ENCODE measurements at places on chromosomes 4 and X. TPM values are rescaled to one million over a fixed set of nuclear protein-coding genes. Genes with fewer than 3 reads are reported as not detected.

DGKQ gene
- 6.0 TPM for total RNA-seq

TEX13B gene
- not detected for total RNA-seq

IQCM gene
- total RNA-seq, result not detected

DNA sequence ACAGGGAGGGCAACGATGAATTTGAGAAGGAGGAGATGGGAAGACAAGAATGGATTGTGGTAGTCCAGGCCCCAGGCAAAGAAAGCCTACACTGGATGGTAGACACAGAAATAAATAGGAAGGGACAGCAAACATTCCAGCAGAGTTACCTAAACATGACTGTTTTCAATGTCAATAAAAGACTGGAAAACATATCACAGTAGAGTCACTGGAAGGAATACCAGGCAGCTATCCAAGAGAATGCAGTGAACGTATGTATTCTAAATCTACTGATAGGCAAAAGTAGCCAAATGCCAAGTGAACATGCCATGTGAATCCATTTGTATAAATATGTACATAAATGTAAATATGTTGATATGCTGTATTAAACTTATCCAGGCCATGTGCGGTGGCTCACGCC is 183.0 kb downstream of the PALLD start:
- DNase-seq, result no peak

DNA sequence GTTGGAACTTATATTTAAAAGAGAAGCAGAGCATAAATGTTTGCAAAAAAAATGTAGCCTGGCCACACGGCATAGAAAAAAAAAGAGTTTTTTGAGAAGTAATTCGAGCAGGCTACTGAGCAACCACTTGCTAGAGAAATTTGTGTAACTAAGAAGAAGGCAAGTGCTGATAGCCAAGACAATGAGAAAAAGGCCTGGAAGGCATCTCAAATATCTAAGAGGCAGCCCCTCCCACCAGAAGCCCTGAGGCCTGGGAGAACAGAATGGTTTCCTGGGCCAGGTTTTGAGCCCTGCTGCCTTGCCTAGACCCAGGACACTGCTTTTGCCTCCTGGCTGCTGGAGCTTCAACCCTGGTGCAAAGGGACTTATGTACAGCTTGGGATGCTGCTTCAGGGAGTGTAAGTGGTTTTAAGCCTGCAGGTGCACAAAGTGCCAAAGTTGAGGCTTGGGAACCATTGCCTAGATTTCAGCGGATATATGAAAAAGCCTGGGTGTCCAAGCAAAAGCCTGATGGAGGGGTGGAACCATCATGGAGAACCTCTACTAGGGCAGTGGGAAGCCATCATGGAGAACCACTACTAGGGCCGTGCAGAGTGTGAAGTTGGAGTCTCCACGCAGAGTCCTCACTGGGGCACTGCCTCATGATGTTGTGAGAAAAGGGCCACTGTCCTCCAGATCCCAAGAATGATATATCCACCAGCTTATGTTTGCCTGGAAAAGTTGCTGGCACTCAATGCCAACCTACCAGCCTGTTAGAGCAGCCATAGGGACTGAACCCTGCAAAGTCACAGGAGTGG is 9.7 kb downstream of the TECRL start:
- DNase-seq, result no peak

DNA sequence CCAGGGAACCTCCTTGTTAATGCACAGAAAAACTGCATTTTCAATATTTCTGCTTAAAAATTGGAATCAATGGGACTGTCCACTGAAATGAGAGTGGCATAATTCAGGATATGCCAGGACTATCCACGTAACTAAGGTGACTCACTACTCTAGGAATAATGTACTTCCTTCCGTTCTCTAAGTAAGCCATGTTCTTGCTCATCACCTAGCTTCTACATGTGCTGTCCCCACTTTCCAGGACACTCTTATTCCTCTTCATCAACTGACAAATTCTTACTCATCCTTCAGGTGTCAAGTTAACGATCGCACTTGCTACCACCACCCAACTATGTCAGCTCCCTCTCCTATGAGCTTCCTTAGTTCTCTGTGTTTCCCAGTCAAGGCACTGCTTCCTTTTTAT is 342.8 kb upstream of the F9 start:
- no peak for DNase-seq

Data from pancreas (tissue), 10 donors.